ENCODE measurements at places on chromosomes 11 and 22.

GRCh38 chr11:132106096-132106982 lies 735.9 kb downstream of the NTM start:
- H3K27me3 ChIP-seq, result no peaks in the 10 kb centered on the region
- H3K36me3 ChIP-seq, result no peaks in the 10 kb centered on the region
- H3K4me3 ChIP-seq, result no peak overlapping the region
- no peak for DNase-seq
- no peaks in the 10 kb centered on the region for H3K4me1 ChIP-seq
- no peak overlapping the region for H3K27ac ChIP-seq

GRCh38 chr11:69125861-69126260 lies 29.9 kb upstream of the SMIM38 start:
- peaks cover 47% of the 10 kb centered on the region for H3K4me1 ChIP-seq
- H3K27ac ChIP-seq, result no peak overlapping the region
- peak; percentile 3 for DNase-seq
- no peak overlapping the region for H3K4me3 ChIP-seq

GRCh38 chr22:42939451-42939881 lies 75.5 kb downstream of the PACSIN2 start:
- DNase-seq, result no peak
- no peak overlapping the region for H3K4me3 ChIP-seq
- no peaks in the 10 kb centered on the region for H3K27me3 ChIP-seq
- H3K27ac ChIP-seq, result no peak overlapping the region

- H3K27me3 ChIP-seq, result peaks cover 15% of the 10 kb centered on the region
- no peak overlapping the region for H3K27ac ChIP-seq
- H3K36me3 ChIP-seq, result no peaks in the 10 kb centered on the region
- no peak for DNase-seq
Observed at GRCh38 chr11:107716884-107717532, 5.2 kb upstream of the SLN start.

GRCh38 chr22:41368543-41369423 lies 13.0 kb upstream of the TEF start:
- no peaks in the 10 kb centered on the region for H3K4me1 ChIP-seq
- no peak overlapping the region for H3K4me3 ChIP-seq
- no peak for DNase-seq
- H3K27ac ChIP-seq, result no peak overlapping the region
- no peaks in the 10 kb centered on the region for H3K36me3 ChIP-seq

GRCh38 chr11:60221692-60222091 lies 21.2 kb downstream of the MS4A4E start:
- H3K27me3 ChIP-seq, result no peaks in the 10 kb centered on the region
- H3K4me1 ChIP-seq, result no peaks in the 10 kb centered on the region
- no peak overlapping the region for H3K4me3 ChIP-seq
- no peak for DNase-seq

GRCh38 chr11:113317339-113317738 lies 3.0 kb downstream of the TTC12 start:
- H3K36me3 ChIP-seq, result peaks cover 10% of the 10 kb centered on the region
- H3K27ac ChIP-seq, result no peak overlapping the region
- H3K27me3 ChIP-seq, result no peaks in the 10 kb centered on the region
- DNase-seq, result no peak
- H3K4me3 ChIP-seq, result no peak overlapping the region

GRCh38 chr11:5846701-5847100 lies 5.0 kb upstream of the OR52E6 start:
- no peaks in the 10 kb centered on the region for H3K27me3 ChIP-seq
- H3K36me3 ChIP-seq, result no peaks in the 10 kb centered on the region
- H3K27ac ChIP-seq, result no peak overlapping the region
- H3K4me3 ChIP-seq, result no peak overlapping the region

- no peak overlapping the region for H3K27ac ChIP-seq
- H3K27me3 ChIP-seq, result no peaks in the 10 kb centered on the region
- H3K4me1 ChIP-seq, result peaks cover 17% of the 10 kb centered on the region
- no peak overlapping the region for H3K4me3 ChIP-seq
- no peak for DNase-seq
Observed at GRCh38 chr22:26555478-26555877, 34.5 kb downstream of the TPST2 start.

DNA sequence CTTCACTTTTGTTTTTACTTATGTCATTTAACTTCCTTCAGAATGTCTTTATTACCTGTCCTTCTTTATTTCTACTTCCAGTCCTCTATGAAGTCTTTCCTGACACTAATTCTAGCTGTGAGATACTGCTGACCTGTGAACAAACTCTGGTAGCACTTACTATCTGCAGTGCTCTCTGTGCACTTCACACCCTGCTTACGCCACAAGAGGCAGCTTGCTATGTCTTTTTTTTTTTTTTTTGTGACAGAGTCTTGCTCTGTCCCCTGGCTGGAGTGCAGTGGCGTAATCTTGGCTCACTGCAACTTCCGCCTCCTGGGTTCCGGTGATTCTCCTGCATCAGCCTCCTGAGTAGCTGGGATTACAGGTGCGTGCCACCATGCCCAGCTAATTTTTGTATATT lies 10.7 kb downstream of the STIM1 start:
- no peak overlapping the region for H3K4me3 ChIP-seq
- H3K4me1 ChIP-seq, result peaks cover 87% of the 10 kb centered on the region
- no peak for DNase-seq
- H3K27me3 ChIP-seq, result no peaks in the 10 kb centered on the region

- no peaks in the 10 kb centered on the region for H3K4me1 ChIP-seq
- no peak for DNase-seq
- no peak overlapping the region for H3K27ac ChIP-seq
- H3K27me3 ChIP-seq, result peaks cover 7% of the 10 kb centered on the region
Observed at GRCh38 chr11:7381937-7382336, 103.4 kb upstream of the OLFML1 start.

GRCh38 chr22:44698531-44699421 lies 3.2 kb upstream of the PRR5 start:
- H3K27ac ChIP-seq, result no peak overlapping the region
- H3K27me3 ChIP-seq, result peaks cover 37% of the 10 kb centered on the region
- H3K4me3 ChIP-seq, result no peak overlapping the region
- H3K4me1 ChIP-seq, result peaks cover 20% of the 10 kb centered on the region

DNA sequence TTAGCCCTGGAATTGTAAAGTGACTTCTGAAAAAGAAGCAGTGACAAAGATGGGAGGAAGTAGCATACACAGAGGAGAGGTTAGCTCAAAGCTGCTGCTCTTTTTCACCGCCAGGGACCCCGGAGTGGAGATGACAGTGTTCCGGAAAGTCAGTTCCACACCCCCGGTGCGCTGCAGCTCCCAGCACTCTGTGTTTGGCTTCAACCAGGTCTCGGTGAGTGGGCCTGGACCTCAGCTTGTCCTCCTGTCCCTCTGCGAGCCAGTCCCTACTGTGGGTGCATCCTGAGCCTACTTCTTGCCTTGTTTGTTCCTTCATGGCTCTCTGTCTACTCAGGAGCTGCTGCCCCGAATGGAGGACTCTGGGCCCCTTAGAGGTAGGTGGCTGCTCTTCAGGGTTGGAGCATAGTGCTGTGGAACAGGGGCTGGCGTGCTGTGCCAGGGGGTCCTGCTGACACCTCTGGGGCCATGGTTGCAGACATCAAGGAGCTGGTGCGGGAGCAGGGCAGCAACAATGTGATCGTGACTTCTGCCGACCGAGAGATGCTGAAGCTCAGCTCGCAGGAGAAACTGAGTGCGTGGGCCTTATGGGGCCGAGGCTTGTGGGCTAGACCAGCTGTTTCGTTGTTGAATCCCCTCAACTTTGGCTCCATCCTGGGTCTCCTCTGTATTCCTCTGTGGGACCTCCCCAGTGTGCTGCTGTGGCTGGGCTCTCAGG lies 1.7 kb downstream of the PCNX3 start:
- peaks cover 31% of the 10 kb centered on the region for H3K4me1 ChIP-seq
- peak overlapping the region; percentile 87 for H3K27ac ChIP-seq
- H3K27me3 ChIP-seq, result no peaks in the 10 kb centered on the region
- no peak for DNase-seq
- peaks cover 31% of the 10 kb centered on the region for H3K36me3 ChIP-seq

DNA sequence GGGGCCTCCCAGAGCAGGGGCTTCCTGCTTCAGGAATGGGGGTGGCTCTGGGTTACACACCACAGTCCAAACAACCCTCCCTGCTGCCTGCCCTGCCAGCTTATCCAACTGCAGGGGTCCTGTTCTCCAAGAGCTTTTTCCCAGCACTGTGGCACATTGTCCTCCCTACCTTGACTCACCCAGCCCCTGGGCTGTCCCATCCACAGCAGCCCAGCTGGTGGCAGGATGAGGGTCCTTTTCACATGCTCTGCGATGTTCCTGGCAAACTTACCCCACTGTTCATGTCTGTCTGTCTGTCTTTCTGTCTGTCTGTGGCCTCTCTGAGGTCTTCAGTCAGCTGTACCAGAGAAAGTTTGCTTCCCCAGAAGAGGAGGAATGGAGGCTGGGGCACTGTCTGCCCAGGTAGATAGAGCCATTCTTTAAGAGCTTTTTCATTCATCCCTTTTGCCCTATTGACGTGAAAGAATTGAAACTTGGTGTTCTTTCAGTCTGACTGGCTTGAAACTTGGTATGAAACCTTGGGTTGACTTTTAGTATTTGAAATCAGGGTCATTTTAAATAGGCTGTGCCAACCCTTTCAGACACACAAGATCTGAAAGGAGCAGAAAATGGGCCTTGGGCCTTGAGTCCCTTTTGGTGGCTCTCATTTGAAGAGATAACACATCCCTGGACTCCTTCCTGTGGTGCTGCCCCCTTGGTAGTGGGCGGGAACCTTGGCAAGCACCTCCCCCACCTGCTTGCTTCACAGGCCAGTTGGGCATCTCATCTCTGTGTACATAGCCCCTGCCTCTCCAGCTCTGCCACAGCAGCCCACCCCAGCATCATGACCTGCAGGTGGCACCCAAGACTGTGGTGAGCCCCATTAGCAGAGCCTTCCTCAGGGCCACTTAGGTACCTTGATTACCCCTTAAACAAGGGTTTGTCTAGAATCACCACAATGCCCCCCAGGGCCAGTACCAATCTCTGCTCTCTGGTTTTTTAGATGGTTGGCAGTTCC lies 74.6 kb upstream of the SUSD2 start:
- peak; percentile 55 for DNase-seq
- peaks cover 45% of the 10 kb centered on the region for H3K36me3 ChIP-seq
- H3K27me3 ChIP-seq, result no peaks in the 10 kb centered on the region
- peak overlapping the region; percentile 73 for H3K27ac ChIP-seq
- H3K4me3 ChIP-seq, result no peak overlapping the region

GRCh38 chr11:61913699-61914395 lies 3.5 kb downstream of the RAB3IL1 start:
- peaks cover 9% of the 10 kb centered on the region for H3K4me1 ChIP-seq
- H3K36me3 ChIP-seq, result no peaks in the 10 kb centered on the region
- H3K27me3 ChIP-seq, result peaks cover 50% of the 10 kb centered on the region
- no peak overlapping the region for H3K27ac ChIP-seq
- no peak overlapping the region for H3K4me3 ChIP-seq
- DNase-seq, result no peak

GRCh38 chr22:17639247-17639741 lies 737 bp downstream of the BCL2L13 start:
- peaks cover 31% of the 10 kb centered on the region for H3K4me1 ChIP-seq
- no peaks in the 10 kb centered on the region for H3K27me3 ChIP-seq
- DNase-seq, result peak; percentile 39
- H3K36me3 ChIP-seq, result peaks cover 13% of the 10 kb centered on the region
- H3K4me3 ChIP-seq, result peak overlapping the region; percentile 92

GRCh38 chr11:110921742-110922521 lies 209.7 kb upstream of the ARHGAP20 start:
- no peak overlapping the region for H3K4me3 ChIP-seq
- peaks cover 11% of the 10 kb centered on the region for H3K4me1 ChIP-seq
- H3K27me3 ChIP-seq, result peaks cover 5% of the 10 kb centered on the region
- H3K27ac ChIP-seq, result no peak overlapping the region
